Activated CD4-positive, alpha-beta T cell treated with anti-CD3 and anti-CD28 coated beads, Interleukin-2, amount 50 U/mL, for 24 hours (primary cell): ENCODE measurements at places on chromosomes 5 and 9.

DNA sequence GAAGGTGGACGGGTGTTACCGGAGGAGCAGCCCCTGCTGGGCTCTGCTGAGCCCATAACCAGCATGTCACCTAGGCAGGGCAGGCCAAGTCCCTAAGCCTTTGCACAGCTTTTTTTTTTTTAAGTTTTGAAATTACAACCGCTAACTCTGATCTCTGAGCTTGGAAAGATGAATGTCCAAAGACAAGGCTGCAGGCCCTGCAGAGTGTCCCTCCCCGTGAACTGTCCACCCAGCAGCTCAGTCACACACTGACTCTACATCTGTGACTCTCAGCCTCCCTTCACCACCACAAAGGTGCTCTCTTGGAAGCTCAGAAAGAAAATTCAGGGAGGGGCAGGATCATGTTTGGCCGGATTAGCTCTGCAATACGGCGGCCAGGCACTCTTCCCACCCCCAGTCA lies 119.0 kb upstream of the PPP1R26 start:
- DNase-seq = no peak

DNA sequence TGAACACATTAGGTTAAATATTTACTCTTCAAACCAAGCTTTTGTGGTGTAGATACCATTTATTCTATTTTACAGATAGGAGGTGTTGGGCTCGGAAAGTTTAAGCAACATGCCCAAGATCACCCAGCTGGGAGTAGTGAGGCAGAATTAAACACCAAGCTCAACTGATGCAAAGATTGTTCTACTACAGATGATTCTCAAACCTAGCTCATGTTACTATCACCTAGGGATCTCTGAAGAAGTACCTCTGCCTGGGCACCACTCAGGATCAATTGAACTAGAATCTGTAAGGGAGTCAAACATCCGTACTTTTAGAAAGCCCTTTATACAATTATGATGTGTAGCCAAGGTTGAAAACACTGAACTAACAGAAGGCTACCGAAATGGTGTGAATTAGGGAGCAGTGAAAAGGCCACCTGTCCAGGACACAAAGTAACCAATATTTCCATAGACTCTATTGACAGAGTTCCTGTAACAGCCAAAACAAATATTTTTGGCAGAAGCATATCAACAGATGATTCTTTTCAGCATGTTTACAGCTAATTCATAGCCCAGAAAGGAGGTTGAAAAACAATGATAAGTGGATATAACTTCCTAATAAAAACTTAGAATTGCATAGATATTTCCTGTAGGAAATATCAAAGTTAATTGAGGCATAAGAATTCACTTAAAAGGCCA lies 158.5 kb upstream of the PTGER4 start:
- DNase-seq = no peak

GRCh38 chr5:93219641-93220145 lies 361.3 kb downstream of the NR2F1-AS1 start:
- no peak for DNase-seq

DNA sequence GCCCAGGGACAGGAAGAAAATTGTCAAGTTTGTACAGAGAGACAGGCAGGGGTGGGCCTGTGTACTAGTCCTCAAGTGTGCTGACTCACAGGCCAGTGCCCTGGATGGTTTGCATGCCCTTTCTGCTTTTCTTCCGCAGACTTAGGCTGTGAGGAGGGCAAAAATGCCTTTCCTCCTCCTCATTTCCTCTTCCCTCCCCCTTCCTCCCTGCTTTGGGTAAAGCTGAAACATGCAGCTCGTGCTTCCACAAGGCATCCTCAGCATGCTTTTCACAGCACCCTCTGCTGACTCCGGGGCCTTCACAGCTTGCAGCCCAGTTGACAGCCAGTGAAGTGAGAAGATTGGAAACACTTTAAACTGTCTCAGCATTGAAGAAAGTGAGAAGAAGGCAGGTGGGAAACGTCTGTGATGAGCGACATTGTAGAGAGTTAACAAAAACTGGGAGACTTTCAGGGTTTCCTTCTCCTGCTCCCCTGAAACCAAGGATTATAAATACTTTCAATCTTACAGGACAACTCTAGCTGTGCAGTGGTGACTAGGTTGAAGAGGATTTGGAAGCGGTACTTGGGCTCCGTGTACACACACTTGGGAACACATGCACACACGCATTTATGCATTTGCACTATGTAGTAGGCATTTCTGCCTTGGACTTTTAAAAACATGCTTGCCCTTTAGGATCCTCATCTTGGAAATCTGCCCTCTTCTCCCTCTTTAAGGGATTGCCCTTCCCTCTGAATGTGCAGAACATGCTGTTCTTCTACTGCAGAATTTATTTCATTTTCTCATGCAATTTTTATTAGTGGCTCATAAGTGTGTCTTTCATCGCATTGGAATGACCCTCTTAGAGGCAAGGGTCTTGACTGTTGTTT lies 138.8 kb downstream of the GRIA1 start:
- no peak for DNase-seq

GRCh38 chr5:137142346-137142745 lies 356.8 kb downstream of the SPOCK1 start:
- DNase-seq = no peak
